ENCODE measurements at places on chromosomes 5 and 9.

- no peak for DNase-seq
Measured at GRCh38 chr5:143569213-143569701, 165.8 kb upstream of the NR3C1 start.

DNA sequence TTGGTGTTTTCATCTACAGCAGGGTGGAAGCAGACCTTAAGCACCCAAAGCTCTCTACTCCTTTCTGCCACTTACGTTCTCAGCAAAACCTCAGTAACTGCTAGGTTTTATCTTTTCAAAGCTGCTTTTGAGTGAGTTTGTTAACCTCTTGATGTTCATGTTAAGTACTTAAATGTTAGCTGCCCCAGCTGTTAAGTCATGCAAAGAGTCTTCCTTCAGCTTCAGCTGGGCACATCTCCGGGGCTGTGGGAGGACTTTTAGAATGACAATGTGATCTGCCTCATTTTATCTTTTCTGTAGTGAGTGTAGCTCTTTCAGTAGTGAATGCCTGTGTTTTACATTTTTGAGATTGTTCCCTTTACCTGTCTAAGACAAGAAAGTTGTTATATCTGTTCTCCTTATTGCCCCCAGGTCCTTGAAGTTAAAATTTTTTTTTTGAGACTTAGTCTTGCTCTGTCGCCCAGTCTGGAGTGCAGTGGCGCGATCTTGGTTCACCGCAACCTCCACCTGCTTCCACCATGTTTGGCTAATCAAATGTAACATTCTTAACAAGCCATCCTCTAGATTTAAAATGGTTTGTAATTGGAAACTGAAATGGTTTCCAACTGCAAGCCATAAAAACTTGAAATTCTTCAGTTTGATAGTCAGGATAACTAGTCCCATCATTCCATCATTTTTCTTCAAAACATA is 19.6 kb downstream of the KDM4C start:
- no peak for DNase-seq

- no peak for DNase-seq
Measured at GRCh38 chr5:103804711-103805110, 242.1 kb upstream of the NUDT12 start.

- no peak for DNase-seq
Measured at GRCh38 chr9:97385626-97386264, 26.2 kb upstream of the TDRD7 start.

DNA sequence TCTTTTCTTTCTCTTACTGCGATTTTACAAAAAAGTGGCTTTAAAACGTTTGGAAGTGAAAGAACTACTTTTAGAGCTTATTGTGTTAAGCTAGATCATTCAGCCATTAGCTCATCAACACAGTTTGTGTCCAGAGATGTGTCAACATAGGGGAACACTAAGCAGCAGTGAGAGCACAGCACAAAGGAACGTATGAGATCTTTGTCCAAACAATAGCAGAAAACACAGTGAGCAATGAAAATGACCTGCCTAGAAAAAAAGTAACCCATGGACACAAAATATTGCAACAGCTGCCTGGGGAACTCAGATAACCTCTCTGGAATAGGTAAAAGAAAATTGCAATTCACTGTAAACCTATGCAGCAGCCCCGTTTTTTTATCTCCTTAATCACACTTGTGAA is 372.5 kb downstream of the ARHGEF28 start:
- peak; percentile 53 for DNase-seq

GRCh38 chr9:116350213-116350612 is 196.6 kb downstream of the PAPPA start:
- no peak for DNase-seq

DNA sequence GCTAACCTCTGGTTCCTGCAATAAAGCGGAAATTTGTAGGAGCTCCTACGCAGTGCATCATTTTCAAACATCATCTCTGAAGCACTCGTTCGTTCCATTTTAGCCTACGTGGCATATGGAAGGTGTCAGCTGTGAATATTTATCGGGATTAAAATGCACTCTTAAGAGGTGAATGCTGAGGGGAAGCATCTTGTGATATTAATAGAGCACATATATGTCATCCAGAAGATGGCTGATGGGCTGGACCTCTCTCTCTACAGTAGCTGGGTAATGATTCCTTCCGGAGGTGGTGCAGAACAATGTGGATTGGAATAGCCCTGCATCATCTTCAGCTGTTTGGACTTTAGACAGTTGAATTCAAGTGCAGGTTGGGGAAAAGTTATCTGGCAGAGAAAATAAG is 478.7 kb downstream of the DMAC1 start:
- no peak for DNase-seq

DNA sequence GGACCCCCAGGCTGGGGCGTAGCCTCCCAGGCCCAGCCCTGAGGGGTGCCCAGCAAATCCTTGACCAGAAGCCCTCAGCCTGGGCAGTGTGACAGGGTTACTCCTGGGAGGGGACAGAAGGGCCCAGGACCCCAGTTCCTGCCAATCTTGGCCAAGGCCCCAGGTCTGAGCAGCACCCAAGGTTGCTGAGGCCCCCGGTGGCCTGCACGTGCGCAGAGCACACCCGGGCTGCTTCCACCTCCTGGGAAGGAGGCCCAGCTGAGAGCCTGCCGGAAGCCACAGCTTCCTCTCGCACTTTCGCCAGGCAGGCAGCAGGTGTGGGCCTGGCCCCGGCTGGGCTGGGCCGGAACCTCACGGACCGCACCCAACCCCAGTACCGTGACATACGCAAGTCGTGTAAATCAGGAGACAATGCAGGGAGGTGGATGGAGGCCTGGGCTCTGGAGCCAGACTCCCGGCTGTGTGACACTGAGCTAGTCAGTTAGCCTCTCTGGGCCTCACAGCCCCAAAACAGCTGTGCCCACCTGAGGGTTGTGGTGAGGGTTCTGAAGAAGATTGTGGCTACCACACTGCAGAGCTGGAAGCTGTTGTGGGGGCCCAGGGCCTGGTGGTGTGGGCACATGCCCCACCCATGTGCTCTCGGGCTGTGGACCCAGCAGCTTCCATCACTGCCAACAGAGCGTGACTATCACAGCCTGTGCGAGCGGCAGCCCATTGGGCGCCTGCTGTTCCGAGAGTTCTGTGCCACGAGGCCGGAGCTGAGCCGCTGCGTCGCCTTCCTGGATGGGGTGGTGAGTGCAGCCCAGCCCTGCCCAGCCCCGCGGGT is 5.1 kb downstream of the GRK6 start:
- no peak for DNase-seq

DNA sequence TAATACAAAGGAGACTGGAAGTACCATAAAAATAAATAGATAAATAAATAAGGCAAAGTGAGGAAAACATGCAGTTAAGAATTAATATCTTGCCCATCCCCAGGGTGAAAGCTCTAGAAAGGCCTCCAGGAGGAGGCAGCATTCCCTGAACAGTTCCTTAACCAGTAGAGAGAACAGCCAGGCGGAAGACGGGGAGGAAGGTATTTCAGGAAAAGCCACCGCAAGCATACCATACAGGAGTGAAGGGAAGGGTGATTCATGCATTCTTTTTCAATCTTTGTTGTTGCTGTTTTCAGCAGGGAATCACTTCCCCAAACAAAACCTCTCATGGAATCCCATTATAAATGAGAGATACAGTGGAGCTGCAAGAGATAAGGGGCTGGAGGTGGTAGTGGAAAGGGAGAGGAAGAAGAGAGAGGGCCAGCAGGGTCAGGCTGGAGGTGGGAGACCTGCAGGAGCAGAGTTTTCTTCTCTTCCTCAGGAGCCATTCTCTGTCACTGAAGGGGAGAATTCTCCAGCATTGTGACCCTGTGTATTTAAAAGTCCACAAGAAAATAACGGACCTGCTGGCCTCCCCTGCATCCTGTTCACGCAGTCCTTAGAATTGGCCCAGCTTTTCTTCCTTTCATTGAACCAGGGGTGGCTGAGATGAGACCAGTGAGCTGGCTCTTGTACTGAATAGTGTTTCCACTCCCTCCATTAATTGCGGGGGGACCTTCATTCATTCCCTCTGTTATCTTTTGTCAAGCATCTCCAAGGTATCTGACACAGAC is 255.9 kb downstream of the FAM114A2 start:
- DNase-seq, result no peak
